Nephron progenitor cell (in vitro differentiated cells): ENCODE measurements at places on chromosomes 12 and 14.

GRCh38 chr12:42261708-42262107, 23.7 kb upstream of the YAF2 start:
- no peak for DNase-seq

DNA sequence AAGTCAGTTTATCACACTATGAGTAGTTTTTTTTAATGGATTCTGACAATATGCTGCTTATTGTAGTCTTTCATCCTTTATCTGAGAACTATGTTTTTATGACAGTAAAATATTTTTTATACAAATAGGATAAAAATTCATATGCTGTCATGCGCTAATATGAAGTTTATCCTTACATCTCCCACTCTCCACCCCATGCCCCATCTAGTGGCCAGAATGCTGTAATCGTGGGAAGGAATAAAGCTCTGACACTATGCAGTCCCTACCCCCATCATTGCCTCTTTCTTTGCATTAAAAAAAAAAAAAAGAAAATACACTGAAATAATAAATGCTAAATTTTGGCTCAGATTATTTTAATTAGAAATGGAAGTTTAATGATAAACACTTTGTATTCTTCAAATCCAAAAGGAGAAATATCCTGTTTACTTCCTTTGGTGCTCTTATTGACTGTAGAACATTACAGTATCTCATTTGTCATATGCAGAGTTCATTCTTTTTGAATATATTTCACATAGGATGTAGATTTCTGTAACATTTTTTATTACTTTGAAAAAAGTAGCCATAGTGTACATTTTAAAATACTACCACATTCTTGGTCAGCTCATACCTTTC, 145.9 kb upstream of the SLCO1C1 start:
- peak; percentile 18 for DNase-seq

GRCh38 chr12:15201456-15201855, 19.8 kb downstream of the RERG start:
- DNase-seq: no peak

DNA sequence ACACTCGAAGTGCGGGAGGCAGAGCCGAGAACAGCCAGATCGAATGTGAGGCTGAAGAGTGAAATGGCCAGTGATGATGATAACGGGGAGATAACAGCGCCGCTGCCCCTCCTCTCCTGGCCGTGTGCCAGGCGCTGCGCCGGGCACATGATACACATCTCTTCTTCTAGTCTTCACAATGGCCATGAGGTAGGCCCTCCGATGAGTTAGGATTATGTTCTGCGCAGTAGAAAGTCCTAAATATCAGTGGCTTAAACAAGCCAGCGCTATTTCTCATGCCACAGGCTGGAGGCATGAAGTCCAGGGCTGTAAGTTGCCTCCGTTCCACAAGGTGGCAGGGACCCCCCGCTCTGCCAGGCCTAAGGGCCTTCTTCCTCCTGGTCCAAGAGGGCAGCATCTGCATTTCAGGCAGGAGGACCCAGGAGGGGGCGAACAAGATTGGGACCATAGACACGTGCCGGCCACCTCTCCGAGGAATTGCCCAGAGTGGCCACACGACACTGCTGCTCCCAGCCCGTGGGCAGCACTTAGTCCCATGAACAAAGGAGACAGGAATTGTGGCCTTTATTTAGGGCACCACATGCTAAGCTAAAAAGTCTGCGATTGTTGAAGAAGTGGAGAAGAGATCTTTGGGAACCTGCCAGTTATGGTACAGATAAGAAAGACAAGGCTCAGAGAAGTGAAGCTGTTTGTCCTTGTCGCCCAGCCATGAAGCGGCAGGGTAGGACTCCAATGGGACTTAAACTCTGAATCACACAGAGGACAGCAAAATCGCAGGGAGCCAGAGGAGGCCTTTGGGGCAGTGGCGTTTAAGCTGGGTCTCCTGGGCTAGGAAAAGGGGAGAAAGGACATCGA, 10.9 kb upstream of the HVCN1 start:
- no peak for DNase-seq

DNA sequence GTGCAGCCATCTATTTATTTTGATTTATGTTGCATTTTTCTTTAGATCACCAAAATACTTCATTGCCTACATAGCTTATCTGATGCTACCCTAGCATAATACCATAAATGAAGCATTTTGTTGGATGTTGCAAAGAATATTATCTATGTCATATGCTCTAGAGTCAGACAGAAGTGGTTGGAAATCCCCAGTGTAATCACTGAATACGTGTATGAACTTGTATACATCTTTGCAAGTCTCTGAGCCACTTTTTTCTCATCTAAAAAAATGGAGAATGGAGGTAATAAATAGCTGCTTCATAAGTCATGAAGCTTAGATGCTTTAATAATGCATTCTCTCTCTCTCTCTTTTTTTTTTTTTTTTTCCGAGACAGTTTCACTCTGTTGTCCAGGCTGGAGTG, 18.5 kb downstream of the EVL start:
- DNase-seq: no peak

GRCh38 chr14:90116444-90116843, 54.6 kb downstream of the KCNK13 start:
- DNase-seq: no peak

DNA sequence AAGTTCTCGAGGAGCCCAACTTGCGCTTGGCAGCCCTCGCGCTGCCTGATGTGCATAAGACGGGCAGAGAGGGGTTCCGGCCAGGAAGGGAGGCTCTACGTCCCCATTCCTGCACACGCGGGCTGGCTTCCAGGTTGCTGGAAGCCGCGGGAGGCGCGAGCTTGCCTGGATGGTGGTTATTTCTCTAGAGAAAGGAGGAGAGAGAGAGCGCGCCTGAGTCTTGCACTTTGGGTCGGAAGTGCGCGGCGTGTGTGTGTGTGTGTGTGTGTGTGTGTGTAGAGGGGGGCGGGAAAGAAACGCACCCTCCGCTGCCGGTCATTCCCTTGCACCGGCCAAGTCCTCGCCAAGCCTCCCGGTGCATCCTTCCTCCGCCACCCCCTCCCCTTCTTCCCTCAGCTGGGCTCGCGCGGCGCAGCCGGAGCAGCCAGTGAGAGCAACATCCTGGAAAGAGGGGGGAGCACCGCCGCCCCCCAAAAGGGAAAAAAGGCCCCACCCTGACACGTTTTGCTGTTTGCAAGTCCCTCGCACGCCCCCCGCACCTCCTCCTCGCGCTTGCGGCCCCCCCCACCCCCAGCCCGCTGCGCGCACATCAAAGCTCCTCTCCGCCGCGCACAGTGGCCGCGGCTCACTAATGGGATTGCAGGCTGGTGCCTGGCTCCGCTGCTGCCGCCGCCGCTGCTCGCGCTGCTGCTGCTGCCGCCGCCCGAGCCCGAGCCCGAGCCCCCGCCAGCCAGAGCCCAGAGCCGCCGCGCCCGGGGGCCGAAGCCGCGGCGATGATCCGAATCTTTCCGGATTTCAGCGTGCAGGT, 4.4 kb upstream of the NPAS3 start:
- DNase-seq: peak; percentile 71

DNA sequence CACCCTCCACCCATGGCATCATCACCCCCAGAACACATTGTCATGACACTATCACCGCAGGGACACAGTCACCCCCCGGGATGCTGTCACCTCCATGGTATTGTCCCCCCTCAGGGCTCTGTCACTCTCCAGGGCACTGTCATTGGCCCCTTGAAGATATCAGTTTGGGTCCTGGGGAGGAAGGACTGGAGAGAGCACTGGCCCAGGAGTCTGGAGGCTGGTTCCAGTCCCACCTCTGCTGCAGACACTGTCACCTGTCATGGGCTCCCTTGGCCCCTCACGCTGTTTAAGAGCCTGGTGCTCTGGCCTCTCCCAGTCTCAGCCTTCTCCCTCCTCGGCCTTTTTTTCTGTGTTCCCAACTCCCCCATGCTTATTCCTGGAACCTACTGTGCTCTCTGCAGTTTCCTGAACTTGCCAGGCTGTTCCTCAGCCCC, 31.9 kb downstream of the SERPINA3 start:
- DNase-seq: no peak

DNA sequence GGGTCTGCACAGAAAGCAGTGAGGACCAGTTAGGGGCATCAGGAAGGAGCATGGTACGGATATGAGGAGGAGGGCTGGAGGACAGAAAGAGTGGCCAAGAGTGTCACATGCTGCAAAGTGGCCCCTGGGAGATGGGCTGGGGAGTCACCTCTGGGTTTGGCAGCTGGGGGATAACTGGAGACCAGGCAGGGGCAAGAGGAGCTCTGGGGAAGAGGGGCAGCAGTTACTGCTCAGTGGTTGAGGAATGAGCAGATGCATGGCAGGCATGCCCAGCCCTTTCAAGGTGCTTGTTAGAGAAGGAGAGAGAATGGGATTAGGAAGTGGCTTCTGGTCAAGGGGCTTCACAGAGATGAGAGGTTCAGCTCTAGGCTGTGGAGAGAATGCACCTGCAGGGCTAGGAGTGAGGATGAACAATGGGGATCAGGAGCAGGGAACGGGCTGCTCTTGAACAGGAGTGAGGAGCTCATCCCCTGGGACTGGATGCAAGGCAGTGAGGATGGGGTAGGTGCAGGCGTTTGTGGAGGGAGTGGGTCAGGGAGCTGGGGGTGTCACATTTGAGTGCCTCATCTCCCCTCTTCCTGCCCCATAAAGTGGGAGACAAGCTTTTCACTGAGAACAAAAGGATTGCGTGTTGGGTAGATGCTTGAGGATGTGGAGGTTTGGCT, 127.5 kb downstream of the PAPOLA start:
- DNase-seq: no peak

DNA sequence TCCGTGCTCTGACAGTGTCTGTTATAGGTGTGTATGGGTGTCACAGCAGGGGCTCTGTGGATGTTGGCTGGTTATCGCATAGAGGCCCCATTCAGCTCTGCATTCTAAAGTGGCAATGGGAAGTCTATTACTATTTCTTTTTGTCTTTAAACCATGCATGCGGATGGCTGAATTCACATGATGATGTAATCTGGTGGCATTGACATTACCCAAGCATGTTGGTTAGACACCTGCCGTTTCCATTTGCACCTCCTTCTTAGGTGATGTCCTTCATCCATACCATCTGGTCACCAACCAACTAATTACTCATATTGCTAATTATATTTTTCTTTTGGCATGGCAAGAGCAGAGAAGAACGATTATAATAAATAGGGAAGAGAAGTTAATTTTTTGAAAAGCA, 270.8 kb upstream of the RGS6 start:
- DNase-seq: no peak

DNA sequence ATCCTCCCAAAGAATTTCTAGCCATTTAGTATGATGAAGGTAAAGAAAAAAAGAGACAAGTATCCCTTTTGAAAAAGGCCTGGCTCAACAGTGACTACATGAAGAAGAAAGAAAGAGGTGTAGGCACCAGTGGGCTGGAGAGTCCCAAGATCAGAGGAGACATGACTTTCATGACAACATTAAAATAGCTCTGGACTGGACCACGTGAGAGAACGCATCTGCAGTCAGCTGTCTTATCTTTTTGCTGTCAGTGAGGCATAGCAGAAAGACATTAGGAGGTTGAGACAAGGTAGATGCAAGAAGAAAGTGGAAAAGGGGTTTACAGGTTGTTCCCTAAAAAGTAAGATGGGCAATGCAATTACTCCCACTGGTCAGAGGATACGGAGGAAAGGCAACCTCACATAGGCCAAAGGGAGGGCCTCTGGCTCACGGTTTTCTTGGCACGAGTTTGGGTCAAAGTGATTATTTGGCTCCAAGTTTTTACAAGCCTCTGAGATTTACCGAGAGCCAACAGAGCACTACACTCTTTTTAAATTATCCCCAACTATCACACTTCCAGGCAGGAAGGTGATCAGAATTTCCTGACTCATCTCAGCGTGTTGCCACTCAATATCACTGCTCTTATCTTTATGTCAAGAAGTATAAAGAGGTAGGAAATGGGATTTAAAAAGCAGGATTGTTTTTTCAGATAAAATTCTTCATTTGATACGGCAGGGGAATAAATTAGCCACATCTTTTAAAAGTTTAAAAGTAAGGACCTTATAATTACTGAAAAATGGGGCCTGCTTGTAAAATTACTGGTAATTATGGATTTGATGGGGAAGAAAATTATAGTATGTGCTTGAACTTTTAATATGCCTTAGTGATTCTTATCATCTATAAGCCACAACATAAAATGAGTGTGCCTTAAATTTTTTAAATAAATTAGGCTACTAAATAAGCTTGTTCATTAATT, 29.2 kb downstream of the TMTC1 start:
- no peak for DNase-seq

- DNase-seq: no peak
These were observed 765 bp downstream of the SCYL2 start for GRCh38 chr12:100267603-100268281.

DNA sequence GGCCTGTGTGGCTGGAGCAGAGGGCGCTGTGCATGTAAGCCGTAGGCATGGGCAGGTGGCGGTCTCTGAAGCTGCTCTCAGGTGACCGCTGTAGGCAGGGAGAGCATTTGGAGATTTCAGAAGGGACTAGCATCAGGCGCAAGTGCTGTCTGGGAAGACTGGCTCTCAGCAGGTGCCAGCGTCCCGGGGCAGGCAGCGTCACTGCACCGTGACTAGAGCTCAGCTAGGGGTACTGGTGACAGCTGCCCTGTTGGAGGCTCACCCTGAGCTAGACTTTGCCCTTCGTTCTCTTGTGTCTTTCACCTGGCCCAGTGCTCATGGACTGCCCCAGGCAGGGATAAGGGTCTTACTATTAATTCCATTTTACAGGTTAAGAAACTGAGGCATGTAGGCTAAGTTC, 78.9 kb downstream of the DDX51 start:
- no peak for DNase-seq

- no peak for DNase-seq
These were observed 54.3 kb downstream of the CD9 start for GRCh38 chr12:6254491-6254890.

- no peak for DNase-seq
These were observed 27.9 kb downstream of the SYNE3 start for GRCh38 chr14:95488376-95489213.

DNA sequence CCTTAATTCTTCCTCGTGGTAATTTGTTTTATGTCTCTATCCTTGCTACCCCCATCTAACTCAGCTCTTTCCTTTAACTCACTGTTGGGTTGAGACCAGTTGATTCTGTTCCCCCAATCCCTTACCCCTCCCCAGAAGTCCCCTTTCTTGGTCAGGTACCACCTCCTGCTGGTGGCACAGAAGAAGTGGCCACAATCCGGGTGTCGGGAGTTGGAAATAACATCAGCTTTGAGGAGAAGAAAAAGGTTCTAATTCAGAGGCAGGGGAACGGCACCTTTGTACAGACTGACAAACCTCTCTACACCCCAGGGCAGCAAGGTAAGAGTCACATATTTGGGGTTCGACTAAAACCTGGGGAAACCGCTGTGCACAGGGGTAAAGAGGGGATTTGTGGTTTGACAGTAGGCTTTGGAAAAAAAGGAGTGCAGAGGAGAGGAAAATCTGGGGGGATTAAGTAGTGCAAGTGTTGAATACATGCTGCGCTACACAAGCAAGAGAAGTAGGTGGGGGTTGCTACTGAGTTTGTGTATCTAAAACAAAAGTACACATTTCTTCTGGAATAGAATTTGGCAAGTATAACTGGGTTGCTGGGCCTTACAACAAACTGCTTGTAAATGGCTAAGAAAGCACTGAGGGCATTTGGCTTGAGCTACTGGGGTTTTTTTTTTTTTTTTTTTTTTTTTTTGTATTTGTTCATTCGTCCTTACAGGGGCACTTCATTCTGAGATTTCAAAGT, 1.3 kb downstream of the A2ML1 start:
- DNase-seq: peak; percentile 37

- DNase-seq: no peak
These were observed 444.6 kb upstream of the CCDC196 start for GRCh38 chr14:66041582-66041981.

- no peak for DNase-seq
These were observed 115.6 kb downstream of the LRIG3 start for GRCh38 chr12:58804749-58805148.

- no peak for DNase-seq
These were observed 17.2 kb upstream of the CDK2AP1 start for GRCh38 chr12:123288751-123289346.

- no peak for DNase-seq
These were observed 527.3 kb upstream of the CCDC196 start for GRCh38 chr14:65958664-65959562.
